Lung (tissue), 17 donors: ENCODE measurements at places on chromosomes 1 and 21.

DNA sequence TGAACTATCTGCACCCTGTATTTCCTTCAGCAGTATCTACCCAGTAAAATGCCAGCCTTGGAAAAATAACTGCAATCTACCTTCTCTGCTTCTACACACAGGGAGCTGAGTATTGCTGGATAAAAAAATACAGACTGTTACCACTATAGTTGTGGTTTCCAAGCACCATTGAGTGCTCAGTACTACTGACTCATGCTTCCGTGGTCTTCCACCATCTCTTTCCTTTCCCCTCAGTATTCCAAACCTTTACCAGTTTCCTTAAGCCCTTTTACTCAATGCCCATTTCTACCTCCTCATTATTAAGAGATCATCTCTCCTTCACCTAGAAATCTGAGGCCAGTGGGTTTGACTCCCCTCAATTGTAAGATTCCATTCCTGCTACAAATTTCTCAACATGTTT, 23.8 kb downstream of the GLMN start:
- no peak for DNase-seq

DNA sequence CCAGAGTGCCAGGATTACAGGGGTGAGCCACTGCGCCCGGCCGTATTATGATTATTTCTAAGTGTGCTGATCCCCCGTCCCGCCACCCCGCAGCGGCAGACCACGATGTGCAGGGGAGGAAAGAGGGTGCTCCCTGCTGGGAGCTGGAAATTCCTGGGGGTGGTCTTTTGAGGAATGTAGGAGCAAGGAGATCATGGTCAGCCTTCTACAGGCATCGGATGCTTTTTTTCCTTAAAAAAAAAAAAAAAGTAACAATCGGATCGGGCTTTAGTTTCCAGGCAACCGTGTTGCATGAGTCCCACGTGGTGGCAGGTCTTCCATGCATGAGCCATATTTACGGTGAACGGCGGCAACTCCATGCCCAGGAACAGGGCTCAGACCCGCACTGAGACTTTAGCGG, 74.2 kb upstream of the COX20 start:
- DNase-seq: no peak

DNA sequence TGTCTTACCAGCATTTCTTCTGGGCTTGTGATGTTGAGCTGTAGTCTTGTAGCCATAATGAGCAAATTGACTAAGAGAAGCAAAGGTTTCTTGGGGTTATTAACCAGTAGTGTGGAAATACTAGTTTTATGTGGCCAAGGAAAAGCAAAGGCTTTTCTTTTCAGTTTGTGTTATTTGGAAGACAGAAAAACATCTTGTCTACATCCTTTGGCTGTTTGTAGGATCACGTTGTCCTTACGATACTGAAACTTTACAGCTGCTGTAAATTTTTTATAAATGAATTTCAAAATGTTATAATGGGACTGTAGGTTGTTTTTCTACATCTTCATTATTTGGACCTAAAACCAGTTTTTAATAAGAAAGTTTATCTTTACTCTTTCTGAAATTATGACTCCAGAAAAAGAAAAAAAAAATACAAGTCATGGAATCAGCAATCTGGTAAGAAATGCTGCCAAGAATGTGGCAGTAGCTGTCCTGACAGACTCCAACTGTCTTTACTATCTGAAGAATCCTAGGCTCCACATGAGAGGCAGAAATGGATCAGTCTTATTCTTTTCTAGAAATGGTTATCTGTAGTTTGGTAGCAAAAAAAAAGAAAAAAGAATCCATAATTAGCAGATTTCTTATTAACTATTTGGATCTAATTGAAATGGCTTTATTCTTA, 41.6 kb upstream of the QSOX1 start:
- peak; percentile 85 for DNase-seq

GRCh38 chr1:97245682-97246081, 524.1 kb downstream of the PTBP2 start:
- no peak for DNase-seq

GRCh38 chr1:203691447-203691846, 64.8 kb downstream of the ATP2B4 start:
- no peak for DNase-seq

DNA sequence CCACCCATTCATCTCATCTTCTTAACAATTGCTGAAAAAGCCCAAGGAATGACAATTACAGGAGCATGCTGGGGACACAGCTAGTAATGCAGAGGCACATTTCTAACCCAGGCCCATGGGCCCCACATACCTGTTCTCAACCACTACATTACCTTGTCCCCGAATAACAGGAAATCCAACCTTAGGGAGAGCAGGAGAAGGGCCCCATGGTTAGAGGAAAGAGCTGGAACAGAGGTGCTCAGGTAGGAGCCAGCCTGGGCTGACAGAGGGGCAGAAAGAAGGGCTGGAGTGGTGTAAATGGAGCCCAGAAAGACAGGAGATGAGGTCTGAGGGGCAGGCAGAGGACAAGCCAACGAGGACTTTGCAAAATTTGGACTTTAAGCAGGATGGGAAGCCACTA, 11.4 kb upstream of the S100A8 start:
- DNase-seq: no peak

GRCh38 chr1:41883507-41883906, 35.2 kb downstream of the HIVEP3 start:
- DNase-seq: no peak

DNA sequence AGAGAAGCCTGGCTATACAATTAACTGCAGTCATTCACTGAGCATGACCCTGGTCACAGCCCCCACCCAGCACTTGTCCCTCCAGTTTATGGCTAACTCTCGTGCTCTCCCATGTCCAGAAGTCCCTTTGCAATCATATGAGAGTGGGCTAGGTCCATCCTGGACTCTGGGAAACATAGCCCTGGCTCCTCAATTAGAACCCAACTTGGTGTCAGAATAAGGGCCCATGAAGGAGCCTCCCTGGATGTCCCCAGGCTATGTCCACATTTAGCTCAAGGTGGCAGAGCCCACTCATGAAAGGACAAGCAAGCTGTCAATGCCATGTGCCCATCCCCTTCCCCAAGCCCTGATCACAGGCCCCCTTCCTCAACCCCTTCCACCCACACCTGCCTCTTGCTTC, 27.4 kb upstream of the HPDL start:
- DNase-seq: no peak
